ENCODE measurements at places on chromosomes 7 and 10. TPM values are rescaled to one million over a fixed set of nuclear protein-coding genes. Genes with fewer than 3 reads are reported as not detected.

The LSM8 gene
- 35.2 TPM for polyA plus RNA-seq

The TFR2 gene
- polyA plus RNA-seq = 3.1 TPM

The POLR2J2 gene
- polyA plus RNA-seq = 0.46 TPM

The GALNT17 gene
- 0.76 TPM for polyA plus RNA-seq

- no peaks in the 10 kb centered on the region for H3K27me3 ChIP-seq
- no peaks in the 10 kb centered on the region for H3K36me3 ChIP-seq
- H3K27ac ChIP-seq = no peak overlapping the region
- DNase-seq = no peak
- H3K4me1 ChIP-seq = no peaks in the 10 kb centered on the region
- H3K4me3 ChIP-seq = no peak overlapping the region
These were observed 185.0 kb upstream of the TMEM196 start for GRCh38 chr7:19958309-19958896.

DNA sequence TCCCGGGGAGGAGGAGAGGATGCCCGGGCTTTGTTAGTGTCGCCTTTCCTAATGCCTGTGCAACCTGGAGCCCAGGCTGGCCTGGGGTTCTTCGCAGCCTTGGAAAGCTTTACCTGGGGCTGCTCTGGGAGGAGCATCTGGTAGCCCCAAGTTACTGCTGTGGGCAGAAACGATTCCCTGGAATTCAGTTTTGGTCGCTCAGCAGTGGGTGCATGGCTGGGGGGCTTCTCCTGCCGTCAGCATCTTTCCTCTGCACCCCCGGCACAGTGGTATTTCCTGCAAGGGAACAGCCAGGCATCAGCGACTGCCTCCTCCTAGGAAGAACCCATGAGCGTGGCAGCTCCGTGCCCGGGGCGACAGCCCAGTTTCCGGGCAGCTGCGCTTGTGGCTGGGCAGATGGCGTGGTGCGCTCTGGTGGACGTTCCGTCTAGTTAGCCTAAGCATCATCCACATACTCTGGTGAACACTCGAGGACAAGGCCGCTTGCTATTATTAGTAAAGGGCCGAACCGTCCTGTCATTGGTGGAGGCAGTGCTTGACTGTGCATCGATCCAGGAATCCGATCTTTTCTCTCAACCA lies 107.0 kb upstream of the BTBD16 start:
- H3K36me3 ChIP-seq = no peaks in the 10 kb centered on the region
- H3K4me3 ChIP-seq = peak overlapping the region; percentile 47
- DNase-seq = peak; percentile 78
- H3K27me3 ChIP-seq = no peaks in the 10 kb centered on the region
- peaks cover 52% of the 10 kb centered on the region for H3K4me1 ChIP-seq

Measured in stomach (tissue), 19 donors.